ENCODE measurements at places on chromosomes 2 and 18.
A peak's percentile ranks its signal among the peaks of the same experiment; 100 is the strongest.

GRCh38 chr2:235083822-235084221, 132.0 kb downstream of the SH3BP4 start:
- DNase-seq = no peak

DNA sequence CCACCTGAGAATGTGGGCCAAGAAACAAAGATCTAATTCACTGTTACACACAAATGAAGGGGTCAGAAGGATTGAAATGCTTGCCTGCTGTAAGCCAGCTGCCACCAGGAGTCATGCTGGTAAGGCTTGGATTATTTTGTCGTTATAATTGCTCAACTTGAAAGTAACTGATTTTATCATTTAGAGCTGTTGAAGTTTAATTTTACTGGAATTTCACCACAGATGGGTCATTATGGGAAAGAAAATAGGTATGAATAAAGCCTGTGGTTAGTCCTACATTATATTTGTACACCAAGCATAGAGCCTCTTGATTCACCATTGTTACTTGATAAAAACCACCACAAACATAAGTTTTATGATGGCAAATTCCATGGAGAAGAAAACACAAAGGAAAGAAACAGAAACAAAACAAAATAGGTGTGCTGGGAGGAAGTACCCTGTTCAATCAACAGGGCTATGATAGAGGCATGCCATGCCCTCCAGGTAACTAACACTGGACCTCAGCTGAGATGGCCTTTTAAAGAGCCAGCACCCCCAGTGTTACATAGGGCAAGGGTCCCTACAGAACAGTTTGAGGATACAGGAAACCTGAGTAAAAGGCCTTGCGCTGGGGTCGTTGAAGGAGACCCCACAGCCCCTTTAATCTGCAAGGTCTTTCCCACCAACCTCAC, 3.0 kb downstream of the CLEC4F start:
- DNase-seq = no peak

DNA sequence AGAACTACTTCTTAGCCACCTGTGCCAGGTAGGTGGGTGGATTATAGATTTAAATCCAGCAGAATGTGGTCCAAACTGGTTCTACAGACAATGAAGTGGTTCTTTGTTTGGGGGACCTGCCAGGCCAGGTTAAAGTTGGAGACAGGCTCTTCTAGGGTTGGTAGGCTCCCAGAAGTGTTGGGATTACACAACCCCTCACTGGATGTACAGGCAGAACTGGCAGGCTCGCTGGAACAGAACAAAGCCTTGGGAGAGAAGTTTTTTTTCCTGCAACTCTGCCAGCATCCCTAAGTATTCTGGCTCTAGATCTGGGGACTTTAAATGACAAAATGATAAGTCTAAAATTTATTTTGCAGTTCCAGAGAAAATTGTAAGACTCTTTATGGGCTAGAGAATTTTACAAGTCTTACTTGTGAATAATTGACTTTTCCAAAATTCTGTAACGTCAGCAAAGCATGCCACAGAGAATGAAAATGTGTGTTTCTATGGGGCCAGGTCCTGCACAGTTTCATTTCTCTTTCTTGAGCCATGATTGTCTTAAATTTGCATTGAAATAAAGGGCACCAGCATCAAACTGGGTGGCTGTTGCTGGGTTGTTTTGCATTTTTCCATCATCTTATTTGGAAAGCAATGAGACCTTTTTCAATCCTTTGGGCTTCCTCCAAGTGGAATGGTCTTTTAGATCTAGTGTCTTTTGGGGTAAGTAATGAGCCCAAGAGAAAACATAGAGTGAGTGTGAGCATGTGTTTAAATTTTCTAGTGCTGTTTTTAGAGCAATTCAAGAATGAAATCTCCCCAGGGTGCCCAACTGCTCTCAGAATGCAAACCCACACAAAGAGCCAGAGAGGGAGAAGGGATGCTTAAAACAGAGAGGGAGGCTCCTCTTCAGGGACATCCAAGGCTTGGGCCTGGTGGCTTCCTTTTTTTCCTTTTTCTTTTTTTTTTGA, 32.4 kb upstream of the ATL2 start:
- DNase-seq = no peak

GRCh38 chr2:15711126-15711860, 119.6 kb downstream of the DDX1 start:
- no peak for DNase-seq

DNA sequence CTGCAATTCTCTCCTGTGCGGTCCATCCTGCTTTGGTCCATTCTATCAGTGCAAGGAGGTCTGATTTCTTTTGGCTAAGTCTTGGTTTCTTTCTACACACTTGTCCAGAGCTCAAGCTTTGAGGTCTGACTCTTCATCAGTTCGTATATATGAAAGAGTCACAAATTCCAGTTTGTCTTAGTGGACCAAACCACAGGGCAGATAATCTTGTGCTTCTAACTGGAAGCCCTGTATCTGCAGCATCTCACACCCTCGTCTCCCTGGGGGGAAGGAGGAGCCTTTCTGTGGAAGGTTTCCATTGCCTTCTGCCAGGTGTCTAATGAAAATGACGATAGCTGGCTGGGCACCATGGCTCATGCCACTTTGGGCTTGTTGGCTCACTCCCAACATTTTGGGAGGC, 148.5 kb downstream of the SPP2 start:
- no peak for DNase-seq

- DNase-seq = no peak
These were observed 29.6 kb upstream of the PXDN start for GRCh38 chr2:1773883-1774282.

GRCh38 chr2:188089901-188090300, 201.8 kb upstream of the GULP1 start:
- peak; percentile 21 for DNase-seq

- DNase-seq = no peak
These were observed 158.7 kb upstream of the CCDC150 start for GRCh38 chr2:196480653-196481323.

GRCh38 chr2:54665436-54665856, 58.0 kb upstream of the EML6 start:
- peak; percentile 54 for DNase-seq

DNA sequence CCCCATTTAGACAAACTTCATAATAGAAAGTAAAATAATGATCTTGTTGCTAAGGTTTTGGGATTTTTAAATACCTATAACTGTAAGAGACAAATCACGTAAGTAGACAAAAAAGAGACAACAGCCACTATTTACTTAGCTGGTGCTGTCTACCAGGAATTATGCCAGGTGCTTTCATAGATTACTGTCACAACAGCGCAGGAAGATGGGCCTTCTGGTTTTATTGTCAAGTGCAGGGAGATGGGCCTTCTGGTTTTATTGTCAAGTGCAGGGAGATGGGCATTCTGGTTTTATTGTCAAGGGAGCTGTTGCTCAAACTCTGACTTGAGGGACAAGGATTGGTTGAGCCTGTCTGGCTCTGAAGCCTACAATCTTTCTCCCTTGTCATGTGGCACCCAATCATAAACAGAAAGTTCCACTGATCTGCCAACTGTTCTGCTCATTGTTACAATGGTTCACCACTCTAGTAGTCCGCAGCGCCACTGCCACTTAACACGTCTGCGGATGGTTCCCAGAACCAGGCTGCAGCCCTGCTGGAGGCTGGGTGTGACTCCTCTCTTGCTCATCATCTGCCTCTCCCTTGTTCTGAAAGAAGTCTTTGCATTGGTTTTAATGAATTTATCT, 95.0 kb downstream of the RNF144A start:
- peak; percentile 71 for DNase-seq

DNA sequence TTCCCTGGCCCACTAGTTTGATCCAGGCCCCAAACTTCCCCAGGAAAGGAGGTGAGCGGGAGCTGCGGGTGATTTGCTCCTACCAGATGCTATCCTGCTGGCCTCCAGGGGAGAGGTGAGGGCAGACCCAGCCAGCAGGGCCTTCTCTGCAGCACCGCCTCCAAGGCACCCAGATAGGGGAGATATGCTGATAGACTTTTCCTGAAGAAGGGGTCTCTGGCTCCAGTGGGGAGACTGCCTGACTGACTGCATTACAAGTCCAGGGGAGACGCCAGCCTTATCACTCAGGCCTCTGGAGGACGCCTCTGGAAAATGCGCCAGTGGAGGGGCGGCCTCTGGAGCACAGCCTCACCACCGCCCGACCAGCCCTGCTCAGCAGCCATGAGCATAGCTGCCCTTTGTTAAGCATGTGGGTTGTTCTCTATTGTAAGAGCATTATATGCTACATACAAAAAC, 60.6 kb upstream of the SMAD7 start:
- DNase-seq = no peak

DNA sequence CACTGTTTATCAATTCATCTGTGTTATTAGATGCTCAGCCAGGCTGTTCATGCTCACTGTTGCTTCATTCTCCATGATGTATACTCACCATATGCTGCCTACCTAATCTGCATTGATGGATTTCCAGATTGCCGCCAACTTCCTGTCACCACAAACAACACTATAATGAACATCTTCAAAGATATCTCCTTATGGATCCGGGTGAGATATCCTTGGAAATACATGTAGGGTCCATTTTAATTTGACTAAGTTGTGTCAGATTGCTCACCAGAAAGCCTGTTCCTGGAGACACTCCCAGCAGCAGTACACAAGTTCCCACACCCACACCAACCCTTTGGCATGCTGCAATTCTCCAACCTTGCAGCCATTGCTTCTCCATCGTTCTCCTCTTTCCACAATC, 547.5 kb upstream of the TNP1 start:
- DNase-seq = no peak

- no peak for DNase-seq
These were observed 14.4 kb downstream of the RAB12 start for GRCh38 chr18:8623549-8624106.

DNA sequence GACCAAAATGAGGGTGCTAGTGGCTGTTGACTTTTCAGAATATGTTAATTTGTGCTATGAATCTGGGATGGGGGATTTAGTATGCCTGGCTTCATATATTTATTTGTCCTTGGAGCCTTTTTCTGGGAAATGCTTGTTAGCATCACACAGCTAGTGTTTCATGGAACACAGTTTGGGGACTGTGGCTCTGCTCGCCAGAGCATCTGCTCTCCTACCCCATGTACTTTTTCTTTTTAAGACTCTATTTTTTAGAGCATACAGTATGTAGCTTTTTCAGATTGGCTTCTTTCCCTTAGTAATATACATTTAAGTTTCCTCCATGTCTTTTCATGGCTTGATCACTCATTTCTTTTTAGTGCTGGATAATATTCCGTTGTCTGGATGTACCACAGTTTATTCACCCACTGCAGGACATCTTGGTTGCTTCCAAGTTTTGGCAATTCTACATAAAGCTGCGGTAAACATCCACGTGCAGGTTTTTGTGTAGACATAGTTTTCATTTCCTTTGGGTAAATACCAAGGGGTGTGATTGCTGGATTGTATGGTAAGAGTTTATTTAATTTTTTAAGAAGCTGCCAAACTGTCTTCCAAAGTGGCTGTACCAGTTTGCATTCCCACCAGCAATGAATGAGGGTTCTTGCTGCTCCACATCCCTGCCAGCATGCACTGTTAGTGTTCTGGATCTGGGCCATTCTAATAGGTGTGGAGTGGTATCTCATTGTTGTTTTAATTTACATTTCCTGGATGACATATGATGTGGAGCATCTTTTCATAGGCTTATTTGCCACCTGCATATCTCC, 44.1 kb downstream of the EFR3B start:
- no peak for DNase-seq

GRCh38 chr2:196486146-196486545, 153.4 kb upstream of the CCDC150 start:
- peak; percentile 73 for DNase-seq

DNA sequence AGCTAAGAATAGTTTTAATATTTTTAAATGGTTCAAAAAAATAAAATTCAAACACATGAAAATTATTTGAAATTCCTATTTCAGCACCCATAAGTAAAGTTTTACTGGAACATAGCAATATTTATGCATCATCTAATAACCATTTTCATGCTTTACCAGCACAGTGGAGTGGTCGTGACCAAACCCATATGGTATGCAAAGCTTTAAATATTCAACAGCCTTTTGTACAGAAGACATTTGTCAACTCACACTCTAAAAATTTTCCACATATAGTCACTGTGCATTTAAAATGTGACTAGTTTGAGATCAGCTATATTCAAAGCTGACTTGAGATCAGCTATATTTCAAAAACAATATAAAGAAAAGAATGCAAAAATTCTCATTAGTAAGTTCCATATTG, 46.2 kb downstream of the PUM2 start:
- peak; percentile 56 for DNase-seq

DNA sequence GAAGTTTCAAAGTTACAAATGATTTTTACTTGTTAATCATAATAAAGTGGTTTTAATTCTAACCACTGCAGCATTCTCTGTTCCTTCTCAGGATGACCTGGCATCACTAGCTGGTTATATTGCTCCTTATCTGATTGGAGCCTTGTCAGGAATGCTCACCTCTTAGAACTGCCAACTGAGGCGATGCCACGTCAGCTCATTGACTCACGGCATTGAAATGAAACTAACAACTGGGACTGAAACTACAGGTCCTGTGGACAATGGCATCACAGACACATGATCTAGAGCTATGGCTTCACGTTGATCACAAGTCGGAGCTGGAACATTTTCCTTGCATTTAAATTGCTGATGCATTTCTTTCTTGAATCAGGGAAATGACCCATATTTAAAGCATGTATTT, 54.9 kb upstream of the MAP2 start:
- peak; percentile 97 for DNase-seq

GRCh38 chr2:217887841-217888701, 114.7 kb downstream of the TNS1 start:
- DNase-seq = no peak

DNA sequence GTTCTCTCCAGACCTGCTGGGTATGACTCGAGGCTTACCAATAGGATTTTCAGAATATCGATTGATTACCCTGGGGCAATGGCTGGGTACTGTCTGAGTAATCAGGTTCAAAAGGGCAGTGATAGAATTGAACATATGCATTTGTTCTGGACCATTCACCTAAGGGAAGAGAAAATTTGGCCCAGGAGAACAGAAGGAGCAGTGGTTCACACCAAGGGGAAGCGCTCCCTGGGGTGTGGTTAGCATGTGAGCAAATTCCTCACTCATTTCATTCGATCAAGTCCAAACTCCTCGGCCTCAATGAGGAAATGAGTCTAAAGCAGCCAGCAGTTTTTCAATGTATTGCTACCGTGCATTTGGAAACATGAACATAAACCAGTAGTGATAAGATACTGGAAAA, 55.6 kb downstream of the CYP26B1 start:
- DNase-seq = no peak
